T follicular helper cell (primary cell): ENCODE measurements at places on chromosomes 13 and 19.

- no peak for DNase-seq
Observed at GRCh38 chr13:48906200-48906599, 69.5 kb upstream of the FNDC3A start.

- no peak for DNase-seq
Observed at GRCh38 chr13:41827507-41828213, 133.2 kb downstream of the VWA8 start.

- no peak for DNase-seq
Observed at GRCh38 chr13:70527599-70527998, 419.3 kb upstream of the KLHL1 start.

GRCh38 chr19:47506459-47506858 lies 8.4 kb downstream of the NAPA start:
- DNase-seq = no peak

DNA sequence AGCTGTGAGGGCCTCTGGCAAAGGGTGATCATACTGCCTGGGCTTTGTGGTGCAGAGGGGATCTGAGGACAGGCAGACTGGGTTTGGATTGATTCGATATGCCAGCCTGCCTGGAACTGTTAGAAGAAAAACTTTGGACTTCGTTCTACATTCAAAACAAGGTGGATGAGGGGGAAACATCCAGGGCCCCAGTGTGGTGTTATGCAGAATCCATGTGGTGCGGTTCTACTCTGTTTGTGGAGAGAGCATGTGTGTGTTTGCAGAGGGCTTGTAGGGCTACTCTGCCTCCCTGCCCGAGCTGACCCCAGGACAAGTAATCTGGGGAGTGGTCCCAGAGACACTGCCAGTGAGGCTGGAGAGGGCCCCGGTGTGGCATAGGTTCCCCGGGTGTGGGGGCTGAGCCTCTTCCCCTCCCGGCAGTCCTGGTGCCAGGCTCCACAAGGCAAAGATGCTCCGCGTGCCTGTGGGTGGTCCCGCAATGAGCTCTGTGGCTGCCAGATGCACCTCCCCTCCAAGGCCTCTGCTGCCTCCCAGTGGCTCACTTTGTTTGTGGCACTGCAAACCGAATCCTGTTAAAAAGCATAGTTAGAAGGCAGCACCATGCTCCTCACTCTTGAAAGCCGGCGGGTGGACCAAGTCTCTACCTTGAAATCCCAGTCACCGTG lies 22.3 kb upstream of the TFDP1 start:
- DNase-seq = no peak

DNA sequence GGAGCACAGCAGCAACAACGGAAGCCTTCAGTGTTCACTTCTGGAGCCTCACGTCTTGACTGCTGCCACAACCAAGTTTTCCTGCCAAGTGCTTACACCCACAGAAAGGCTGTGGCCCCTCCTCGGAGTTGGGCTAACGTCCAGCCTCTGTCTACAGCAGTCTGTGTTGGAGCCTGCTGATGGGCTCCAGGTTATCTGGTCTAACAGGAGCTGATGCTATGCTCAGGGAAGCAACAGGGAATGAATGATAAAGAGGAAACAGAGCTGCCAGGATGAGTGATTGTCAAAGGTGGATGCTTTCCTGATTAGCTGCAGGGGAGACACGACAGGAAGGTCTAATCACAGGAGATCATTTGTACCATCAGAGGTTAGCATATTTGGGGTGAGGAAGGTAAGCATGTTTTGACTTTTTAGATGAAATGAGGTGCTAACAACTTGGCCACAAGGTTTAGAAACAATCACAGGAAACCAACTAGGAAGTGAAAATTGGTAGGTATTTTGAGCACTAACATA lies 53.8 kb upstream of the RCBTB2 start:
- DNase-seq = no peak

- DNase-seq = no peak
Observed at GRCh38 chr13:64553411-64554129, 2676.6 kb downstream of the PCDH9 start.

DNA sequence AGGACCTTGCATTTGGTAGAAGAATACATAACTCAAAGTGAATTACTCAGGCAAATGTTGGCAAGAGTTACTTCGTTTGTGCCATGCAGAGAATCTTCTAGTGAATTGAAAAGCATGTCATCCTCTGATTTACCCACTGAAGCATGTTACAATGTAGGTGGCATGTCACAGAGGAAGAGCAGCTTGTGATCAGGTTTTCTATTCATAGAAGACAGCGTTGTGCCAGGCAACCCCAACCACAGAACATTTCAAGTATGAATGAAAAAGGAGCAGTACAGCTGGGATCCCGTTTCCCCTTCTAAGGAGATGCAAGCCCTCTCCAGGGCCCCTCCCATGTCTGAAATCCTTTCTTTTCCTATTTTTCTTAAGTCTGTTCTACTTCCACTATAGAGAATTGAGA lies 6.0 kb upstream of the KATNAL1 start:
- DNase-seq = no peak

- no peak for DNase-seq
Observed at GRCh38 chr19:50909240-50910070, 1.7 kb downstream of the KLK4 start.

DNA sequence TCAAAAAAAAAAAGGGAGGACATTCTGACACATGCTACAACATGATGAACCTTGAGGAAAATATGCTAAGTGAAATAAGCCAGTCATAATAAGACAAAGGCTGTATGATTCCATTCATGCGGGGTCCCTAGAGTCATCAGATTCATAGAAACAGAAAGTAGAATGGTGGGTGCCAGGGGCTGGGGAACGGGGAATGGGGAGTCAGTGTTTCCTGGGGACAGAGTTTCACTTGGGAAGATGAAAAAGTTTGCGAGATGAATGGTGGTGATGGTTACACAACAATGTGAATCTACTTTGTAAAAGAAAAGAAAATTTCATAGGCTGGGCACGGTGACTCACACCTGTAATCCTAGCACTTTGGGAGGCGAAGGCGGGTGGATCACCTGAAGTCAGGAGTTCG lies 6.1 kb upstream of the CLEC4G start:
- no peak for DNase-seq

DNA sequence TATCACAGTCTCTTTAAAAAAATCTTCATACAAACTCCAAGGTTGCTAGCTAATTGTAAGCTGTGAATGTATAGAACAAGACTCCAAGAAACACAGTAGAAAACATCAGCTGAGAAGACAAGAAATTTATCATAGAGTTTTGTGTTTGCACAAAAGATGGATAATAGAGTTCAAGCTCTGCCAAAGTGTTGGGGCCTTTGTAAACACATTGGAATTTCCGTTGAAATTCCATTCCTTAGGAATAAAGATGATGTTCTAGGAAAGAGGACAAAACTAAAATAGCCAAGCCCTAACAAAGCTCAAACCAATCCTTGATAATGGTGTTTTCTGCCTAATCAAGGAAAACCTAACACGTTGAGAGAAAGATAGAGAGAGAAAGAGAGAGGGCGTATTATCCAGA lies 20.6 kb downstream of the LRRC63 start:
- no peak for DNase-seq

DNA sequence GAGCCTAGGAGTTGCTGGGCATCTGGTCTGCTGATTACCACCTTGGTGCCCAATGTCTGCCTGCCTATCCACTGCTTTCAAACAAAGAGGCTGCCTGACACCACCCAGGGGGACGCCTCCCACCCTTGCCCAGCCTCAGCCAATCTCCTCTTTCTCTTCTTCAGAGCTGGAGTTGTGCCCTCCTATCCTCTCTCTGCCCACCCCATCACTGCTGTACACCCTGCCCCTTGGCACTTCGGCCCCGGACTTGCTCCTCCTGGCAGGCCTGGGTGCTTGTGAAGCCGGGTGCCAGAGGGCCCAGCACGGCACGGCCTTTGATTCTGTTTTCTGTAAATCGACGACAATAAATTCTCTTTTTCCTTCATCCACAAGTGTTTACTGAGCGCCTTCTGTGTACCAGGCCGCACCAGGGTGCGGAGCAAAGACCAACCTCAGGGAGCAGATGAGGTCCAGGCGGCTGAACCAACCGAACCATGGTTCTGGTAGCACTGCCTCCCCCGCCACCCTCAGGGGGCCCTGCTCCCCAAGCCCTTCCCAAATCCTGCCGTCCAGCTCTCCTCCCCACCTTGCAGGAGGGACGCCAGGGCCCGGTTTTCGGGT lies 5.0 kb downstream of the RNF225 start:
- no peak for DNase-seq

- DNase-seq = no peak
Observed at GRCh38 chr13:89951341-89951740, 1396.1 kb upstream of the MIR17HG start.

DNA sequence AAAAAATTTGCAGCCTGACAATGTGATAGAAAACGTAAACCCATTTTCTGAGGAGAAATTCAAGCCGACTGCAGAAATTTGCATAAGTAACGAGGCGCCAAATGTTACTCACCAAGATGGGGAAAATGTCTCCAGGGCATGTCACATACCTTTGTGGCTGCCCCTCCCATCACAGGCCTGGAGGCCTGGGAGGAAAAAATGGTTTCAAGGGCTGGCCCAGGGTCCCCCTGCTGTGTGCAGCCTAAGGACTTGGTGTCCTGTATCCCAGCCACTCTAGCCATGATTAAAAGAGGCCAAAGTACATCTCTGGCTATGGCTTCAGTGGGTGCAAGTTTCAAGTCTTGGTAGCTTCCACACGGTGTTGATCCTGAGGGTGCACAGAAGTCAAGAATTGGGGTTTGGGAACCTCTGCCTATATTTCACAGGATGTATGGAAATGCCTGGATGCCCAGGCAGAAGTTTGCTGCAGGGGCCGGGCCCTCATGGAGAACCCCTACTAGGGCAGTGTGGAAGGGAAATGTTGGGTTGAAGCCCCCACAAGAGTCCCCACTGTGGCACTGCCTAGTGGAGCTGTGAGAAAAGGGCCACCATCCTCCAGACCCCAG lies 1842.3 kb downstream of the PCDH9 start:
- no peak for DNase-seq

- DNase-seq = no peak
Observed at GRCh38 chr19:4744451-4745174, 21.0 kb upstream of the DPP9 start.

- DNase-seq = no peak
Observed at GRCh38 chr13:24075137-24075975, 85.2 kb upstream of the SPATA13 start.

- no peak for DNase-seq
Observed at GRCh38 chr13:23960566-23961156, 63.4 kb upstream of the C1QTNF9B start.

GRCh38 chr19:9793071-9793591 lies 24.6 kb upstream of the ZNF846 start:
- DNase-seq = peak; percentile 49

DNA sequence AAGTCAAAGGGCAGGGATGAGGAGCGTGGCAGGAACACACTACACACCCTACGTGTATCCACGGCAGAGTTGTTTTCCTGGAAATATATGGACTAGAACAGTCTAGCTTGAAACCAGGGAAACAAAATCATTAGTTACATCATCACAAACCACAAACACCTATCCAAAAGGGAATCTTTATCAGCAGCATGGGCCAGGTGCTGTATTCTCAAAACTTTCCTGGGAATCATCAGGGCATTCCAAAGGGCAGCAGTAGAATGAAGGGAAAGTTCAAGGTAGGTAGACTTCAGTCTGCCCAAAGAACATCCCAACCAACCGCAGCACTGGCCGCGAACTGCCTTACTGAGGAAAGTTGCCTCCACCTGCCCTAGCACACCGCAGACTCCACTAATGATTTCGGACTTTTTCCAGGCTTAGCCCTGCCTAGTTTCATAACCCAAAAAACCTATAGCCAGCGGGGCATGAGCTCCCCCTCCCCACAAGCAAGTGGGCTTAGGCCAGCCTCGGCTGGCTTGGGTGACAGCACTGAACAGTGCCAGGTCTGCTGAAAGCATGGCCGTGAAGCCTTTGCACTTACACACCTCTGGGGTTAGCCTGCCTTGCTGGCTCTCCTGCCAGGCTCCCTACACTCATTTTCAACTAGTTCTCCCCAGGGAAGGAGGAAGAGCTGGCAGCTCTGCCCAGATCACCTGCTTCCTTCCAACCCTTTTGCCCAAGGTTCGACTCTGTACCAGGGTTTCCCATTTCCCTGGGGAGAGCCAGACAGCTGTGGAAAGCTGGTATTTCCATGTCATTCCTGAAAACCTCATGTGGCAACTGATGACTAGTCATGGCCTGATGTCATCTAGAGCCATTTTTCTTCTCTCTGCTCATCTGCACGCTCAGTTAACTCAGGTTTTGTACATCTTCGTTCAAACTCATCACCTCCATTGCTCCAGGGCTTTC lies 77.3 kb upstream of the UBAC2 start:
- no peak for DNase-seq

GRCh38 chr13:38369058-38369457 lies 19.4 kb downstream of the UFM1 start:
- no peak for DNase-seq

GRCh38 chr19:17829855-17830566 lies 8.7 kb upstream of the INSL3 start:
- DNase-seq = no peak

- DNase-seq = no peak
Observed at GRCh38 chr19:10551698-10552301, 8.1 kb downstream of the ATG4D start.

DNA sequence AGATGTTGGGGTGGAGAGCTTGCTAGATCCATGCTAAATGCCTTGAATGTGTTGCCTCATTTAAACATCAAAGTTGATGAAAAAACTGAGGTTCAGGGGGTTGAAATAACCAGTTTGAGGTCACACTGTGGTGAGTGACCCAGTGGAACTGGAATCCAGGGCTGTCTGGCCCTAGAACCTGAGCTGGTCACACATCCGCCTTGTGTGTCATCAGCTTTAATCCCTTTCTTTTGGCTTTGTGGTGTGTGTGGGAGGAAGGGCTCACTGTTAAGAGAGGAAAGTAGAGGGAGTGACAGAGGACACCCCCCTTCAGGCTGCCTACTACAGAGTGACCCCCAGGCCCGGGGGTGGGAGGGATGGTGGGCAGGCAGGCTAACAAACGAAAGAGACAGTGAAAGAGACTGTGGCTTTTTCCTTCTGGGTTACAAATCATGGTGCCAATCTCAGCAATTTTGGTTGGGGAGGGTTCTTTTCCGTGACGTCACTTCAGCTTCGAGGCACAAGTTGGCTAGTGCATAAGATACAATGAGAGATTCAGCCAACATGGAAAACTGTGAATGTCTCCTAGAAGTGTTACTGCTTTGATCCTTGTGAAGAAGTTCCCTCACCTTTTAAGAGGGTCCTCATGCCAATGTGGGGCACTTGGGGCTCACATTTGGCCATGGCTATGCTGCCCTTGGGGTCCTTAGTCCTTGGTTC lies 164.9 kb downstream of the DLEU7 start:
- no peak for DNase-seq

- no peak for DNase-seq
Observed at GRCh38 chr13:60134376-60134775, 29.4 kb downstream of the DIAPH3 start.

- DNase-seq = peak; percentile 81
Observed at GRCh38 chr19:58182577-58182988, 278 bp upstream of the ZNF274 start.

- no peak for DNase-seq
Observed at GRCh38 chr13:93726173-93726957, 499.8 kb downstream of the GPC6 start.

- no peak for DNase-seq
Observed at GRCh38 chr19:843180-843835, 2.5 kb downstream of the PRTN3 start.
